Upper lobe of left lung (tissue), 6 donors: ENCODE measurements at places on chromosomes 7 and 10.

GRCh38 chr7:139016931-139017511 is 18.8 kb downstream of the ZC3HAV1L start:
- no peak for DNase-seq

GRCh38 chr10:42997151-42997848 is 79.6 kb upstream of the RET start:
- no peak for DNase-seq

- DNase-seq = no peak
Observed at GRCh38 chr10:6464862-6465430, 115.1 kb downstream of the PRKCQ start.

DNA sequence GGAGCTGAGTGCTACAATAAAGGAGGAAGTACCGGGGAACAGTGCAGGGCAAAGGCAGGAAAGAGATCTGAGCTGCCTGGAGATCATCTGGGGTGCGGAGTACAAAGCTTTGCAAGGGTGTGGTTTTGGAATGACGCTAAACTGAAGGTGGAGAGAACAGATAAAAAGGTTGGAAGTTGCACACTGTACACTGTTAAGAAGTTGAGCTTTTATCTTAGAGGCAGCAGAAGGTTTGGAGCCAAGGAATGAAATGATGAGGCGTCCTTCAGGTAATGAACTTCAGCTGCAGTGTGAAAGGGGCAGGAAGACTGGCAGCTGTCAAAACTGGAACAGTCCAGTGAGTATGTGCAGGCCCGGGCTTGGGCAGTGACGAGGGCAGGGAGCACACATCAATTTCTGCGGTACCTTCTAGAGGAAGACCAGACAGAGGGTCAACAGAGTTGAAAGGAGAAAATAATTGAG is 7.2 kb upstream of the ANKRD61 start:
- no peak for DNase-seq

DNA sequence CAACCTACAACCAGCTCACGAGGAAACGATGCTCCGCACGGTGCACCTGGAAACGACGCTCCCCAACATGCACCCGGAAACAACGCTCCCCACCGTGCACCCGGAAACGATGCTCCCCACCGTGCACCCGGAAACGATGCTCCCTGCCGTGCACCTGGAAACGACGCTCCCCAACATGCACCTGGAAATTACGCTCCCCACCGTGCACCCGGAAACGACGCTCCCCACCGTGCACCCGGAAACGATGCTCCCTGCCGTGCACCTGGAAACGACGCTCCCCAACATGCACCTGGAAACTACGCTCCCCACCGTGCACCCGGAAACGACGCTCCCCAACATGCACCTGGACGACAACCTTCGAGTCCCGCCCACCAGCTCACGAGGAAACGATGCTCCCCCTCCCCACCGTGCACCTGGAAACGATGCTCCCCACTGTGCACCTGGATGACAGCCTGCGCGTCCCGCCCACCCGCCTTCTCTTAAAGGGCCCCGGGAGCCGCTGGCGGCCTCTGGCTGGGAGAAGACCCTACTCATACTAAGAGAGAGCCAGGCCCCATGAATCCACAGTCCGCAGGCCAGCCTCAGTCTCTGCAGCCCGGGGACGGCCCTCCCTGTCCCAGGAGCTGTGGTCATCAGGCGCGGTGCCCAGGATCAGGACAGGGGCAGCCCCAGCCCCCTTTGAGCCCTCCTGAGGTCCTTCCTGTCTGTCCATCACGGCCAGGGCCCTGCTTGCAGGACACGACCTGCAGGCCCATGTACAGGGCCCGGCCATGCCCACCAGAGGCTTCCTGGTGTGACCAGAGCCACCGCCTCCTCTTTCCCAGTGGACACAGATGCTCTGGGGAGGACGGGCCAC is 98.3 kb downstream of the PDGFA start:
- peak; percentile 78 for DNase-seq

DNA sequence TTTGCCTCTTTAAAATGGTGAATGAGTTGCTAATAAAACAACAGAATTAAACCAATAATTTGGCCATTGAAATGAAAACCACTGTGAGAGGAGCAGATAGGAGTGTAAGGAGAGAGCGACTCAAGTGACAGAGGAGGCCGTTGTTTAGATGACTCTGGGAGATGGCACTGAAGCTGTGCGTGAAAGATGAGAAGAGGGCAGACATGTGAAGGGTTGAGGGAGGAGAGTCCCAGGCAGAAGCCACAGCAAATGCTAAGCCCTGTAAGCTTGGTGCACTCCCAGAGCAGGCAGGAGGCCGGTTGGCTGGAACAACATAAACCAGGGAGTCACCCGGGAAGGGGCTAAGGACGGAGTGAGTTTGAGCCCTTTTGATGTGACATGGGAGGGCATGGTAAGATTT is 814 bp upstream of the OPALIN start:
- DNase-seq = no peak

- no peak for DNase-seq
Observed at GRCh38 chr10:30811276-30812017, 181.9 kb upstream of the LYZL2 start.

- no peak for DNase-seq
Observed at GRCh38 chr7:140057143-140057535, 5.6 kb downstream of the PARP12 start.

- no peak for DNase-seq
Observed at GRCh38 chr7:149020483-149020882, 7.8 kb downstream of the PDIA4 start.

DNA sequence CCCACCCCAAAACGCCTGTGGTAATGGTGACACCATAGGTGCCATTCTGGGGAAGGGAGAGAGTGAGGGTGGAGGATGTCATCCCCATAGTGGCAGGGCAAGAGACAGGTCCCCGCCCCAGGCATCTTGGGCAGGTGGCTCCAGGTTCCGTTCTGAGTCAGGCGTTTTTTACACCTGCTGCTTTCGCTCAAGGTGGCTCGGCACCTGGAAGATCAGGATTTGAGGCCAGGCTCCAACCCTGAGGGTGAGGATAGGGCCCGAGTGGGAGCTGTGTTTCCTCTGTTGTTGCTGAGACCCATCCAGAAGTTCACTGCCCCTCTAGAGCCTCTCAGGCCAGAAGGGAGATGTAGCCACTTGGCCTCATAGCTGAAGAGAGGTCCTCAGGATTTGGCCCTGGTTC is 36.6 kb upstream of the DUSP5 start:
- DNase-seq = peak; percentile 12

GRCh38 chr10:78712147-78712546 is 356.6 kb upstream of the ZMIZ1 start:
- DNase-seq = no peak

- DNase-seq = no peak
Observed at GRCh38 chr7:134552105-134552504, 3.2 kb downstream of the AKR1B15 start.

DNA sequence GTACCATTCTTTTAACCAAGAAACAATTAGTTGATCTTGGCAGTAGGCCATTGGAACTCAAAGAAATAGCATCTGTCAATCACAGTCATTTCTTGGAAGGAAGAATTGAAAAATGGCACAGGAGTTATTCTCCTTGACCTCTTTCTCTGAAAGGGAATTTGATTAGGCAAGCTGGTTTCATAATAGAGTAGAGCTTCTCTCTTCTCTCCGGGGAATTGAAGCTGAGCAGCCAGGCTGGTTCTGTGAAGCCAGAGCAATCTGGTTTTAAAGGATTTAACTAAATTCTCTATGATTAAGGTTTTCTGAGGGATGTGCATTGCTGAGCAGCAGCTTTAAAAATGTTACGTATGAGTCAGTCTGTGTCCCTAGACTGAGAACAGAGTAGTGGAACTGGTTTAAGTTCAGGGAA is 70.2 kb downstream of the AHCYL2 start:
- DNase-seq = no peak

GRCh38 chr10:78028438-78029268 is 662 bp downstream of the POLR3A start:
- DNase-seq = peak; percentile 36

GRCh38 chr10:97427571-97428179 is 1.7 kb downstream of the PGAM1 start:
- peak; percentile 54 for DNase-seq

DNA sequence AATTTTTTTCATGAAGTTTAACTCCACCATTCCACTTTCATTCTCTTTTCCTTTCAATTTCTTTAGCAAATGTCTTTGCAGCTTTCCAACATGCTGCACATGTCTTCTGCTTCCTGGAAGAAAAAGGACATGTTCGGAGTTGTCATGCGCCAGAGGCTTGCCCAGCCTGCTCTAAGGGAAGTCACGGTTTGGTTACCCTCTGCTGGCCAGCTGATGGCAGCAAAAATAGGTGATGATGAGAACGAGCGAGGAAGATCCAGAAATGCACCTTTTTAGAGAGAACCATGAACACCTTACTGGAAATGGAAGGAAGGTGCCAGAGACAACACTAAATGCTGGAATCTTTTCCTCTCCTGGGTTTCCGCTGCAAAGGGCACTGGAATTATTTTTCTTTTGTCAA is 4.9 kb upstream of the ZSCAN21 start:
- DNase-seq = no peak

DNA sequence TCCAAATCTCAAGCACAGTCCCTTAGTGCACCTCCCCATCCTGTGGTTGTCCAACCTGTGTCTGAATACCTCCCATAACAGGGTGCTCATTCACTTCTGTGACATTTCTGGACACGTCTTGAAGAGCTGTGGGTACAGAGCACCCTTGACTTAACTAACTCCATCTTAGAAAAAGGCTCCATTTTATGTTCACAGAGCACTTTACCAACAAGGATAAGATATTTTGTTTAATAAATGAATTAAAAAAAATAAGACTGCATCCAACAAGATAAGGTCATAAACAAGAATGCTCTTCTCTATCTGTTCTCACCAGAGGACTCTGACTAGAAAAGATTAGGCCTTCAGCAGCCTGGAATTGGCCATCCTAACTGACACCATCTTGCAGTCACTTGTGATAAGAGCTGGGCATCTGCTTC is 335.2 kb upstream of the ZNF32 start:
- DNase-seq = no peak

DNA sequence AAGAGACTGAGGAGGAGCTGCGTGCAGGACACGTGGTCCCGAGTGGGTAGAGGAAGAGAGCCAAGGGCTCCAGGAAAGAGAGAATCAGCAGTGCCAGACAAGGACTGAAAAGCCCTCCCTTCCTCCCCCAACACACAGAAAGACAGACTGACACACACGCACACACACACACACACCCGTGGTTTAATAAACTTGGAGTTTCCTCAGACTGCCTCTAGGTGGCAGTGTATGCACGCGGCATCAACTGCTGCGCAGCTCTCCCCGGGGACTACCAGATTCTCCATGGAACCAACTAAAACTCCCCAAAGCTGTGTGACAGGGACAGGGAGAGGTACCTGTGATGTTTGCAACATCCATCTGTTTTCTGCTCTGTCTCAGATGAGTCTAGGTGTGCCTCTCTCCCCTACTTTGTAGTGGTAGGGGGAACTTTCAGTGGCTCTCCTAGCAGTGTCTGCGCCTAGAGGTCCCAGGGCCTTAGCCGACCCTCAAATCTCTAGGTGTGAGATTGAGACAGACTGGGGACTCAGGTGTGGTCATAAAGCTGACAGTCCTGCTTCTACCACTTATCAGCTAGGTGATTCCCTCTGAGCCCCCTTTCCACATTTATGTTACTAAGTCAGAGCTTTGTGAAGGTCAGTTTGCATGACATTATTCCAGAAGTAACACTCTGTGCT is 9.3 kb upstream of the TSPAN14 start:
- peak; percentile 71 for DNase-seq

- DNase-seq = no peak
Observed at GRCh38 chr7:2152646-2153045, 80.1 kb downstream of the MAD1L1 start.

DNA sequence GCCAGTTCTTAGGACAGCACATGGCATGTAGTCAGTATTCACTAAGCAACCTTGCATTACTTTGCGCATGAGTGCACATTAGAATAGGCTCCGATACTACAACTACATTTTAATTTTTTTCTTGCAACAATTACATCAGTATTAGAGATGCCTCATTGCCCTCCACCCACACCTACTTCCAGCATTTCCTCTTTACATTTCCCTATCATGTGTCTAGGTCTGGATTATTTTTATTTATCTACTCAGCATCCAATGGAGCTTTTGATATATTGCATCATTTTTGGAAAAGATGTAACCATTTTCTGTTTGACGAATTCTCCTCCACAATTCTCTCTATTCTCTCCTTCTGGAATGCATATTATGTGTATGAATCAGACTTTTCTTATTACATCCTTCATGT is 258.2 kb upstream of the GLI3 start:
- no peak for DNase-seq

GRCh38 chr7:70353946-70354335 is 755.7 kb downstream of the AUTS2 start:
- DNase-seq = no peak

GRCh38 chr10:50961297-50961696 is 75.9 kb upstream of the A1CF start:
- DNase-seq = no peak

- no peak for DNase-seq
Observed at GRCh38 chr7:157239571-157240270, 97.1 kb upstream of the DNAJB6 start.

- no peak for DNase-seq
Observed at GRCh38 chr7:90022213-90022612, 132.1 kb upstream of the STEAP1 start.

DNA sequence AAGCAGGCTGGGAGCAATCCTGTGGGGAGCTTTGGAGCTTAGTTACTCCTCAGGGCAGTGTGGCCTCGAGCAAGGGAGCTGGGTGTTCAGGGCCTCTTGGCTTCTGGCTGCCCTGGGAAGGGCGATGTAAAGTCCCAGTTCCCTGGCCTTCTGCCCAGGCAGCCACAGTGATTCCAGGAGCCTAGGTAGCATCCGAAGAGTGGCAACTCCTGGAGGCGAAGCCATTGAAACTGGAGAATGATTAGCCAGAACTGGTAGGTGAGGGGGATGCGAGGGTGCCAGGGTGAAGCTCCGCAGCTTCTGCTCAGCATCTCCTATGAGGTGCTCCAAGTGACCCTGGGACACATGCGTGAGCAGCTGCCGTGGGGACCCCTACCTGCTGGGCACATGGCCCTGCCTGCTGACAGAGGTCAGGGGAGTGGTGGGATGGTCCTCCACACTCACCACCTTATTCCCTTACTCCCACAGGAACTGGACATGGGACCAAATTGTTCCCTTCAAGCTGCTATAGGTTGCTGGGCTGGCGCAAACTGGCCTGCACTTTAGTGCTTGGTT is 7.8 kb upstream of the GDF2 start:
- DNase-seq = no peak

DNA sequence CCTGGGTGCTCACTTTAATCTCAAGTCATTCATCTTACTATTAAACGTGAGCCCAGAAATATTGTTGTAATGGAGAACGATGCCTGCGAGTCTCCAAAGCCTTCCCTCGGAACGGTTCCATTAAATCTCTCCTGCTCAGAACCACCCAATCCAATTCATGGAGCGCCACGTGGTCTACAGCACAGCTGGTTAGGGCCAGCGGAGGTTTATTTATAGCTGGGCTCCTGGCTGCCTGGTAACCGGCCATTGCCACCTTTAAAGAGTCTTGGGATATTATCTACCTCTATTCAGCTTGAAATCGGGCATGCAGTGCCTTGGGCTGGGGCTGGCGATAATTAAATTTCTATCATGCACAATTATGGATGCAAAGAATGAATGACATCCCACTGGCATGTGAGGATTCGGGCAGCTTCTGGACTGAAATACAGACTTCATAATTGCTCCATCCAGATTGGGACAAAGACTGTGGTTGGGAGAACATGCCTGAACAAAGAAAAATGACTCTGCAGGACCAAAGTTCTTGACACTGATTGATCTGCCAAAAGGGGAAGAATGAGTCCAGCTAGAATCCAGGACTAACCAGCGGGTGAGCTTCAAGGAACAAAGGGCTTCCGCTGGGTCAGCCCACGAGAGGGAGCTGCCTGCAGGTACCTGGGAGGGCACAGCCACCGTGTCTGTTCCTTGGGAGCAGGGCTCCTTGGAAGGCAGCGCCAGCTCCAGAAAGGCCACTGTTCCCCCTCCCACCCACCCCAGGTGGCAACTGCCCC is 7.3 kb downstream of the FAM20C start:
- DNase-seq = no peak
